AML-193 (cell line): ENCODE measurements at places on chromosomes 2 and 18.

DNA sequence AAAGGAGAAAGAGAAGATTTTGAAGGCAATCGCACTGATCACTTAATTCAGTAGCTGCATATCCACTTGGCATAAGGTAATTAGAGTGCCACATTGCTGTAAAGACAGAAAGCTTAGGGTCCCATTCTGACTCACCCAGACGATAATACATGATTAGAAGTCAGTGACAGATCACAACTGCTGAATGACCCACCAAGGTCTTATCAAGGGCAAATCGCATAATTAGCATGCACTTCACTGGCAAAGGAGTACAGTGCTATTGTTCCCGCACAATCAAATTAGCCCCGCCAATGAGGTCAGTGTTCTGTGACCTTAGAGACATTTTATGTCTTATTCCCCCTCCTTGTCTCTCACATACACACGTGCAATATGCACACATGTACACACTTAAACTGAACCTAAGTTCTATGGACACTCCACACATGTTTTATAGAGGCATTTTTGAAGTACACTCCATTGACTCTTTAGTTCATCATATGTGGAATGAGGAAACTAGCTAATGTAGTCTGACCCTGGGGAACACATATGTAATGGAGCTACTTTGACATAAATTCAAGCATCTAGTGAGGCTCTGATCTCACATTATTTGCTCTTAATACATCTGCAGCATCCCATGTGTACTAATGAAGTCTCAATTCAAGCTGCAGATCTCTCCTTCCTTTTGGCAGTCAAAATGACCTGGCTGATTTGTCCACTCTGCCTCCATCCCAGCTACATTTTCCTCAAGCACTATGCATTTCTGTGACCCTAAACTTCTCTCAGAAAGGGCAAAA is 673.8 kb upstream of the FANCL start:
- no peak for DNase-seq

DNA sequence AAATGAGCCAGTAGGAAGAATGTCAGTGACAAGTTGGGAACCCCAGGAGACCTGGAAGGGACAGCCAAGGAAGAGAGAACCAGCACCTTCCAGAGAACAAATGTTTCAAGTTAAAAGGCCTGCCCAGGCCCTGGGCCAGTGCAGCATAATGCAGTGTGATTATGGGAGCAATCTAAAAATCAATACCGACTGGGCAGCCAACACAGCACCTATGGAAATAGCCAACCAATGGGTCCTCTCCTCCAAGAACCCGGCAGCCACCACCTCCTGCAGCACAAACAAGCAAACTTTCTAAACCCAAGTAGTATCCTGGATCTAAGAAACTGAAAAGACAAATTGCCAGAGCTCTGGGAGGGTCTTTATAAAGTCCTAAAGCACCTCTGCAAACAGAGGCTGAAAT is 71.7 kb downstream of the CLHC1 start:
- DNase-seq: no peak

- no peak for DNase-seq
Observed at GRCh38 chr2:16718576-16719484, 53.2 kb upstream of the CYRIA start.

DNA sequence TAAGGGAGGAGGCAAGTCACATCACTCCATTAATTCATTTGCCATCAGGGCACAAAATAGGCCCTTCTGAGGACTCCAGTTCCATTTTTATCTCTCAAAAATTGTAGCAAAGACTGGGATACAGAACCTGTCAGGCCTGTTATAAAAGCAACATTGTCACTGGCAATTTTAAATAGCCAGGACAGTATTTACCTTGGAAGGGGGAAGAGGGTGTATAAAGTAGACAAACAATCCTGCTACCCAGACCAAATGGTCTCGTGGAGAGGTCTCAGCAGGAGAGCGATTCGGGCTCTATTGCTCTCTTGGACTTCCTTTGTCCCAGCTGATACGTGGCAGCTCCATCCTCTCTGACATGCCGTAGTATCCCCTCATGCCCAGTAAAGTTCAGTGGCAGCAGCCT is 740.3 kb upstream of the HS6ST1 start:
- DNase-seq: no peak

DNA sequence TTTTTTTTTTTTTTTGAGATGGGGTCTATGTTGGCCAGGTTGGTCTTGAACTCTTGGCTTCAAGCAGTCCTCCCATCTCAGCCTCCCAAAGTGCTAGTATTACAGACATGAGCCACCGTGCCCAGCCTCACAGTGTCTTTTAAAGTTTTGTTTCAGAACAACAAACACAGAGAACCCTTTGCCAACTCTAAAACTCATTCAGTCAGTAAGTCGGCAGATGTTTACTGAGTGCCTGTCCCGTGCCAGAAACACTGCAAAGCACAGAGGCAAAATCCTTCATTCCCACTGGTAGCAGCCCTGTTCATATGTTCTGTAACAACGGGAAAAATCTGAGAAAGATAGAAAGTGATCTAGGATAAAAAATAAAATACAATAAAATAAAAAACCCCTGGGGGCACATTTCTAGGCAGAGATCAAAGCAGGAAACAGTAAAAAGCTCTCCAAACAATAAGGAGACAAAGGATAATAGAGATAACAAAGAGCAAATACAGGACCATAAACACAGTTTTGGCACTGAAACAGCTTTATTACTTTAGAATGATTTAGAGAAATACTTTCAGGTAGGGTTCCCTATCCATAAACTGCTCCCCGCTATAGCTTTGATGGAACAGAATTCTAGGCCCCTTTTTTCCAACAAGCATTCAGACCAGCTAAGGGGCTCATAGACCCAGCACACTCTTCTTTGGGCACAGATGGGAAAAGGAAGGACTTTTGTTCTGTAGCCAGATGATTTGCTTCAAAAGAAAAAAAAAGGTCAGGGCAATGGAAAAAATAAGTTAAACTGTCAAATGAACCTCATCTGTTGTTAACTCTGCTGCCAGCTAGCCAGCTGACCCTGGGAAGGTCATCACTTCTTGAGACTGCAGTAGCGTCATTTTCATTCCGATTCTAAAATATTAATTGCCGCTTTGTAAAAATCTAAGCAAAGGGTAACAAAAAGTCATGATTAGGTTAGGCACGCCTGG is 212.3 kb downstream of the CDH20 start:
- no peak for DNase-seq

DNA sequence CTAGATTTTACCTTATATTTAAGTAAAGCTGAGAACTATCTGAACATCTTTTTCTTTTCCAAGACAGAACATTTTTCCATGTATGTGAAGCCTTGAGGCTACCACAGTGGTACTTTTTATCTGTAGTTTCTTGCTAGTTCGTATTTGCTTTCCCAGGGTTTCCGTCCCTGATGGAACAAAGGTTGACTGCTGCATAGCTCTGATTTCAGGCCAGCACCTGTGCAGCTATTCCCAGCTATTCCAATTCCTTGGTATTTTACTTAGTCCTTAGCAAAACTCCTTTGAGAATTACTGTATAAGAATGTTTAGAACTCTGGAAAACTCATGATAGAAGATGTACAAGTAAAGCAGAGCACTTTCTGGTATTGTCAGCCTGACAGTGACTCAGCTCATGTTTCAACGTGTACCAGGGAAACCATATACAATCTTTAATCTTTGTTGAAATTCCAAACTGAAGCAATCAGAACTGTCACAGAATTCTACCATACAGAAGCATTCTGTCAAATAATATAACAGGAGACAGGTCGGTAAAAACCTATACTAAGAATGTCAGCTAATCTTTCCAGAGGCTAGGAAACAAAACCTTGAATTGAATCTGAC is 162.2 kb downstream of the PKP4 start:
- DNase-seq: no peak

DNA sequence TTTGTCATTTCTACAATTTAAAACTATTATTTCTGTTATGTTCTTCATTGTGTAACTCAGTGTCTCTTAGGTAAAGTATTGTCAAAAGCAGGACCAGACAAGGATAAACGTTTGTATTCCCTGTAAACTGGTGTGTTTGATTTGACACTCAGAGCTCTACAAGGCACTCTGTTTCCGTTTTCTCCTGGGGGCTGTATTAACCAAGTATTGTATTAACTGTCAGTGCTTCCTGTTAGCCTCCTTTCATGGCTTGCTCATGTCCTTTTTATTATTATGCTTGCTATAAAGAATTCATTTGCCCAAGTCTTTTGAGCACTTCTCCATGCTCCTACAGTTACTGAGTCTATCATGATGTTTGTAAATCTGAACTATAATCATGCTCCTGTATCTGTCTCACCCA is 323.7 kb downstream of the LPIN1 start:
- DNase-seq: no peak

DNA sequence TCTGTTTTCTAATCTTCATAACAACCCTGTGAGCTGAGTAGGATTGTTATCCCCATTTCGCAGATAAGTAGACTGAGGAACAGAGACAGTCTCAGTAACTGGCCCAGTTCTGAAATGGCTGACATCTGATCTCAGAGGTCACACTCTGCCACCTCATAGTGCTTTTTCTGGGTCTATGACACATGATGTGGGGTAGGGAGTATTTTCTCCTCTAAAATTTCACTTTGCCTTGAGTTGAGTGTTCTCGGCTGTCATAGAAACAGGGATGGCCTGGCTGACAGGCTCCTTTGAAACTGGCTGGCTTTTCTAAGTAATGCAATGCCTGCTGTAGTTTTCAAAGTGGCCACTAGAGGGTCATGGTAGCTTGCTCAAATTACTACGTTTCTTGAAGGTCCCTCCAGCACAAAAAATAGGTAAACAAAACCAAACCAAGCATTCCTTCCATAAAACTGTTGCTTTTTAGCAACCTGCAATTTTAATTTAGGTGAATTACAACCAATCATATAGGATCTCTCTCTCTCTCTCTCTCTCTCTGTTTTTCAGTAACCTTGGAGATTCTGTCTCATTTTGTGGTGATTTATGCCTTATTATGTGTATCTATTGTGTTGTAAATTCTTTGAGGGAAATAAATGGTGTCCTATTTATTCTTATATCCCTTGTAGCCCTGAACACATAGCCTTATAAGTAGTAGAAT is 84.2 kb upstream of the TTN start:
- DNase-seq: peak; percentile 65

DNA sequence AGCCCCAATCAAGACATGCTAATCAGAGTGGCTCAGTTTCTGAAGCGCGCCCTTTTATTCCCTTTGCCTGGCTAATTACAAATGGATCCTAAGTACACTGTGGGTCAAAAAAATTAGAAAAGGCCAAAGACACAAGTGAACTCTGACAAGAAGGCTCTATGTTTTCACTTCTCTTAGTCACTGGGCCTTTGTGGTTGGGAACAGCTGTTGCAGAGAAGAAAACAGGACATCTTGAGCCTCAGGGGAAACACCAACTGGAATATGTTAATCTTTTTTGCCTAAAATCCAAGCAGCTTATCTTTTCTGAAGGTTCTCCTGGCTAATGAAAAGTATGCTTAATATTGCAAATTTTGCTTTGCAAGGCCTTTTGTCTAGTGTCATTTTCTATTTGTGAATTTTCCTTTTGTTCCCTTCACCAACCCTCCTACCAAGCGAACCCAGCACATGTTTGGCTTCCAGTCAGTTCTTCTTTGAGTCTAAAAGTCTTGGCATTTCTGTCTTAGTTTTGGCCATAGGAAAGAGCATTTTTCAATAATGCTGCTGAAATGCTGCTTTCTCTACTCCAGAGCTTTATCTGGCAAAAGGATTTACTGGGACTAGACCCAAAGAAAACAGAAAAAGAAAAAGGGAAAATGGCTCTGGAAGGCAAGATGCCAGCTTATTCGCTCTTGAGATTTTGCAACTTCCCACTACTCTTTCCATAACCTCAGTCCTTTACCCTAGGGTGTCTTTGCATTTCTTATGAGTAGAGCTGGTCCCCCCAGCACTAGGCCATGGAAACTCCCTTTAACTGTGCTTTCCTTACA is 440.2 kb upstream of the ST6GAL2 start:
- no peak for DNase-seq

- no peak for DNase-seq
Observed at GRCh38 chr2:105324732-105325131, 4.8 kb downstream of the TGFBRAP1 start.

GRCh38 chr18:10454681-10455557 is 484 bp downstream of the APCDD1 start:
- no peak for DNase-seq

DNA sequence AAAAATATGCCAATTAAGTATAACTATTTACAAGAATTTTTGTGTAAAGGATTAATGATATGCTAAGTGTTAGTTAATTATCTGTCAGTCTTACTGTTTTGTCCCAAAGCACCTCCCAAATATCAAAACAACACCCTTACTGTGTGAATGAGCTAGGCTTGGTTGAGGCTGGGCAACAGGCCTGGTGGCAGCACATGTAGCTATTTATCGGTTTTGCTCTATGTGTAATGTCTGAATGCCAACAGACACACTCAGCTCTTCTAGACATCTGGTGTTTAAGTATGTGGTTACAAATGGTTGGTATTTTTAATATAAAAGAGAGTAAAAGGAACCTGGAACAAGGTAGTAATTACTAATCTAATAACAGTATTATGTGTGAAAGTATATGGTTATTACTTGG is 175.3 kb downstream of the RAB3GAP1 start:
- DNase-seq: no peak

- DNase-seq: no peak
Observed at GRCh38 chr2:207334301-207334623, 168.5 kb upstream of the KLF7 start.

- DNase-seq: no peak
Observed at GRCh38 chr2:38224821-38225437, 149.0 kb upstream of the CYP1B1 start.

DNA sequence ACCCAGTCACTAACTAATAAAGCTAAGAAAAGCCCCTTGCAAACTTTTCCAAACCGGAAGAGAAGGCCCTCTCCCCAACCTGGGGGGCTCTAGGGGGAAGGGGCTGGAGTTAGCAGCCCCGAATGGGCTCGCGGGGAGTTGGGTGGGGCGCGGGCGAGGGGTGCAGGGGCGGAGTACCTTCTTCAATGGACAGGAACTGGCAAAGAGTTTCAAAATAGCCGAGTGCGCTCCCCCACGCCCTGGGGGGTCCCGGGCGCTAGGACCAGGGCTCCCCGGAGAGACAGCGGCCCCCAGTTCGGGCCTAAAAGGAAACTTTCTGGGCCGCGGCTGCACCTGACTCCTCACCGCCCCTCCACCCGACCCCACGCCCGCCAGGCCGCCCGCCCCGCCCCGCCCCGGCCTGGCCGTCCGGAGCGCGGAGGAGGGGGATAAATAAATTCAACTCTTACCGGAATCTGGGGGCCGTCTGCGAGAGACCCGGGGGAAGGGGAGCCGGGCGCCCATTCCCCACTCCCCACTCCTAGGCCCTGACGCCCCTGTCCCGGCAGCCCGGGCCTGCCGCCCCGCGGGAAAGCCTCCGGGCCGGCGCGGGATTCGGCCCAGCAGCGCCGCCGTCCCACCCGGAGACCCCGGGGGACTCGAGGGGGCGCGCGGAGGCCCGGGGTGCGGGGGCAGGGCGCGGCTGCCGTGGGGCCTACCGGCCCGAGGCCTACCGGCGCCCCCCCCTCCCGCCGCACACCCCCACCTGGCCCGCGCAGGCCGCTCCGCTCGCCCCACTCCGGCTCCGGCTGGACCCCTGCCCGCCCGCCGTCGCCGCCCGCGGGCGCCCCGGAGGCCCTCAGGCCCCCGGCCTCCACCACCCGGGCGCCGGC is 868 bp downstream of the INO80D start:
- no peak for DNase-seq

DNA sequence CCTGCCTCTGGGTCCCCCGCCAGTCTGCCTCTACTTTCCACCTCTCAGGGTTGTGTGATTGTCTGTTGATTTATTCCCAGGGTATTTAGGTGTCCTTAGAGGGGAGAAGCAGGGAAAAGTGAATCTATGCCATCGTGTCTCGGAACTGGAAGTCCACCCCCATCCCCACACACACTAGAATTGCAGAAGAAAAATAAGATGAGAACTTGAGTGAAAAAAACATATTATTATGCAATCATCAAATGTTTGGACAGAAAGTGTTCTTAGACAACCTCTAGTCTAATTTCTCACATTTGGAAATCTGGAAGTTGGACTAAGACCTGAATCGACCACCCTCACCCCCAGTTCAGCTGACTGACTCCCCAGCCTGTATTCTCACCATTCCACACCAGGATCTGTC is 14.1 kb upstream of the CASP8 start:
- DNase-seq: no peak
